Activated naive CD4-positive, alpha-beta T cell treated with anti-CD3 and anti-CD28 coated beads, Interleukin-2, amount 50 U/mL, for 72 hours (primary cell): ENCODE measurements at places on chromosomes 3 and 15.

GRCh38 chr15:86193716-86194380 is 114.2 kb downstream of the AGBL1 start:
- DNase-seq: no peak

GRCh38 chr15:39270934-39271333 is 309.9 kb upstream of the THBS1 start:
- DNase-seq: no peak

DNA sequence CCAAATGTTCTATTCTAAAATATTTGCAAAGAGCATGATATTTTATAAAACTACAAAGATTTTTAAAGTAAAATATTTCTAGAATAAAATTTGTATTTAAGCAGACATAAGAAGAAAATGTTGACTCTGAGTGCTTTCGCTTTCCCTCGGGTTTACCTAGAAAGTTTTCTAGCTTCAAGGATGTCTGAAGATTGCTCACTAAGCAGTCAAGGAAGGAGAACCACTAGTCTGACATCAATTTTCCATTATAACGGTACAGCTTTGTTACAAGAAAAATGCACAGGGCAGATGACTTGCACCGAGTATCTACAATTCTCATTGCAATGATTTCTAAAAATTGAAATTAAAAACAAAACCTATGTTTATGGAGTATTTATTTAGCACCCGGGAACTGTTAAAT is 14.2 kb downstream of the GPR15 start:
- no peak for DNase-seq

DNA sequence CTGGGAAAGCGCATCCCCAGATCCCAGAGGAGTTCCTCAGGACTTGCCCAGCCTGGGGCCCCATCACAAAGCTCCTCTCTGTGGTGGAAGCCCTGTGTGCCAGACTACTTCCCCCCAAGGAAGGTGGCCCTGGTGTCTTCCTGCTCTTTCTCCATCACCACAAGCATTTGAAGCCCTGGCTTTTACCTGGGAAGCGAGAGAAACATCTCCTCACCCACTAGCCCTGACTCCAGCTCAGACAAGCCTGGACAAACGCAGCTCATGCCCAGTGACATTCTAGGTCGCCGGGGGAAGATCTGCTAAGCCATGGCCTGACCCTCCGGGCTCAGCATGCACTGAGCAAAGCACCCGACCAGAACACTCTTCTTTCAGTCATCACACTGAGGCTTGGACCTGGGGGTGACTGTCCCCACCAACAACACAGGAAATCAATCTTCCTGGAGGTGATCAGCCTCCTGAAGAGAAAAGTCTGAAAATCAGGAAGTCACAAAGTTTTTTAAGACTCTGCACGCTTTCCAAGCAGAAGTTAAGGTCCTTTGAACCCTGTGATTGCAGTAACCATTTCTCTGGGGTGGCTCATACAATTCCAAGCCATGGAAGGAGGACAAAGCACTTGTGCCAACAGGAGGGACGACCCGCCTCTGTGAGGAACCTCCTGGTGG is 40.8 kb downstream of the KLHL25 start:
- DNase-seq: peak; percentile 47

- DNase-seq: no peak
Measured at GRCh38 chr3:48280881-48281280, 40.0 kb downstream of the ZNF589 start.

- DNase-seq: no peak
Measured at GRCh38 chr15:80891006-80891405, 98.6 kb downstream of the MESD start.

- no peak for DNase-seq
Measured at GRCh38 chr3:11510356-11510755, 133.4 kb downstream of the VGLL4 start.

GRCh38 chr15:81069356-81069755 is 64.7 kb upstream of the CFAP161 start:
- DNase-seq: no peak

- DNase-seq: no peak
Measured at GRCh38 chr3:45224824-45225464, 1.1 kb downstream of the TMEM158 start.

DNA sequence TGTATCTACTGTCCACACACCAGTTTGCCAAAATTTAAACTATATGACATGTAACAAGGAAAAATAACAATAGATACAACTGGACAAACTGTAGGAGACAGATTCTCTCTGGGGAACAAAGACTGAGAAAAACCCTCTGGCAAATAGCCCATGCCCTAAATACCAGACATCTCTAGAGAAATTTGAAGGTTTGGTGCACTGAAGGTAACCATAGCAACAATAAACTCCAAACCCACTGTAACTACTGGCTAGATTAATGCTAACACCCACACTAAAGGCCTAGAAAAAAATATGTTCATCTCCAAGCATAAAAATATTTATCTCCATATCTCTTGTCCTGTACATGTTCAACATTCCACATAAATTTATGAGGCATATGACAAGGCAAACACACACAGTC is 267.1 kb downstream of the STXBP5L start:
- DNase-seq: no peak
